Psoas muscle (tissue), 8 donors: ENCODE measurements at places on chromosomes 12 and 14.

DNA sequence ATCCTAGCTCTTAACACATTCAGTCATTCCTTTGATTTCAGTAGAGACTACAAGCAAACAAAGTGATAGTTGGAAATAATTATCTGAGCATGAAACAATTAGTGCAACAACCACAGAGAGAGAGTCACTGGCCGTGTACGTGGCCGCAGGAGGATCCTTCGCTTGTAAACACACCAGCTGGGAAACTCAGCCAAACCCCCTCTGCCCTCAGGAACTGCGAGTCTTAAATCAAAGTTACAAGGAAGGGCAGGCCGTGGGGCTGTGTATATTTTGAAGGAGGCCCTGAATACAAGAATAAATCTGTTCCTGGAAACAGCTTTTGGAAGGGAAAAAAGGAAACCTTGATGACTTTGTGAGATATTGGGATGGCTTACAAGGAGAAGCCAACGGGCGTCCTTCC lies 164.5 kb downstream of the ANO2 start:
- DNase-seq: no peak

GRCh38 chr12:116159175-116159574 lies 118.3 kb downstream of the MED13L start:
- DNase-seq: no peak

GRCh38 chr12:115349711-115350110 lies 665.7 kb upstream of the TBX3 start:
- DNase-seq: no peak

GRCh38 chr12:57222286-57223190 lies 5.9 kb downstream of the NXPH4 start:
- DNase-seq: no peak

- DNase-seq: no peak
Observed at GRCh38 chr14:38189930-38190726, 17.6 kb upstream of the SSTR1 start.

GRCh38 chr12:65294641-65295262 lies 16.3 kb downstream of the MSRB3 start:
- no peak for DNase-seq

- no peak for DNase-seq
Observed at GRCh38 chr14:58200480-58200841, 512 bp downstream of the ACTR10 start.

- DNase-seq: no peak
Observed at GRCh38 chr12:72264548-72265175, 7.5 kb upstream of the TRHDE start.

GRCh38 chr12:102960766-102961465 lies 3.4 kb downstream of the ASCL1 start:
- DNase-seq: no peak

DNA sequence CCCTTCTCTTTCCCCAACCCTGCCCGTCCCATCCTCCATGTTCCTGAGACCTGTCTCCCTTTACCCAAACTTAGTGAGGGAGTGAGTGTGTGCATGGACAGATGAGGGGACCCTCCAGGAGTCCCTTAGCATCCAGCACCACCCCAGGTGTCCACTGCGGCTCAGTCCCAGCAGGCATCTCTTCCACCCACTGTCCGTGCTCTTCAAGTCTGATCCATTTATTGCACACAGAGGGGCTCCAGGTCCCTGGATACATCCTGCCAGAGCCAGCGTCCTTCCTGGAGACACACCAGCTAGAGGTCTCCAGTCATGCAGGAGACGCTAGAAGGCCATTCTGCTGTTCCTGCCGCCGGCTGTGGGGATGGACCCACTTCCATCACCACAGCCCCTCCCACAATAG lies 239.2 kb downstream of the ADGRD1 start:
- no peak for DNase-seq

- DNase-seq: no peak
Observed at GRCh38 chr14:59347511-59347900, 117.7 kb downstream of the GPR135 start.

- no peak for DNase-seq
Observed at GRCh38 chr12:71295953-71296352, 138.2 kb upstream of the TSPAN8 start.

DNA sequence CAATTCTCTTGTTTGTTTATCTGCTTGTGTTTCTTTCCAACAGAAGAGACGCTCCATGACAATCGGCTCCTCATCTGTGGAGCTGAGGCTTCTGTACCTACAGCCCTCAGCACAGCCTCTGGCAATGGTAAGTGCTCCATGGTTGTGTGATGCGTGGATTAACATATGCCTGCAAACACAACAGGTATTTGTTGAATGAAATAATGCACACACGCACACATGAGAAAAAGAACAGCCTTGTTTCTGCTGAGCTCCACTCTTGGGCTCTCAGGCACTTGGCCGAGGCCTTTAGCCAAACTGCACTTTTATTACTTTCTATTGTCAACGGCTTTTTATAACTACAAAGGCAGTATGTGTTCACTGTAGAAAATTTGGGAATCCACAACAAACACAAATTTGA lies 120.4 kb upstream of the TMCC3 start:
- no peak for DNase-seq

DNA sequence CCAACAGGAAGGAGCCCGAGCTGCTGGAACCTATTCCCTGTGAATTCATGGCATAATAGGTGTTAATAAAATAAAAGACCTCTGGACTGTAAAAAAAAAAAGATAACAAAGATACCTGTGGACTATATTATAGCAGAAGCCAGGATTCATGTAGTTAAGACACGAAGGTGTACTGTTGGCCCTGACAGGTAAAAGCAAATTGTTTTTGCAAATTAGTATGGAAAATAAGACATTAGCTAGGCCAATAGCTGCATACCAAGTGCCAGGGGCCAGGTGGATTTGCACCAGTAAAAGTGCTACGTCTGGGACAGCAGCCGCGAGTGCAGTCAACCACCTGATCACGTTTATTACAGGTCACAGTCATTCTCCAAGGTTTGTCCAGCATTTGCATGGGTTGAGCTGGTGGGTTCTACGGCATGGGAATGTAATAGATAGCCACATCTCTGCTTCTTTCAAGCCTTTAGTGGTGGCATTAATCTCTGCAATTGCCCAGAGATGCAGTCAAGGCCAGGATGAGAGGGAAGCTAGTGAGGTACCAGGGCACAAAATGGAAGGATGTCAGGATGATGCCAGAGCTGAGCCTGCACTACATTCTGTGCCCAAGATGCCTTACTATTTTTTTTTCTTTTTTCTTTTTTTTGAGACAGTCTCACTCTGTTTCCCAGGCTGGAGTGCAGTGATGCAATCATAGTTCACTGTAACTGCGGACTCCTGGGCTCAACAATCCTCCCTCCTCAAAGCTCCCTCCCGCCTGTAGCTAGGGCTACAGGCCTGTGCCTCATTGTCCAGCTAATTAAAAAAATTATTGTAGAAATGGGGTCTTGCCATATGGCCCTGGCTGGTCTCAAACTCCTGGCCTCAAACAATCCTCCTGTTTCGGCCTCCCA lies 26.3 kb downstream of the TNFAIP2 start:
- no peak for DNase-seq

- DNase-seq: peak; percentile 79
Observed at GRCh38 chr14:94601884-94602391, 10.3 kb upstream of the SERPINA3 start.

- no peak for DNase-seq
Observed at GRCh38 chr14:82786483-82786880, 1252.8 kb upstream of the SEL1L start.

- DNase-seq: no peak
Observed at GRCh38 chr12:64678835-64679234, 68.5 kb downstream of the RASSF3 start.

GRCh38 chr12:77979597-77980250 lies 149.0 kb downstream of the NAV3 start:
- DNase-seq: no peak

- DNase-seq: no peak
Observed at GRCh38 chr12:91422127-91422526, 239.5 kb upstream of the DCN start.

DNA sequence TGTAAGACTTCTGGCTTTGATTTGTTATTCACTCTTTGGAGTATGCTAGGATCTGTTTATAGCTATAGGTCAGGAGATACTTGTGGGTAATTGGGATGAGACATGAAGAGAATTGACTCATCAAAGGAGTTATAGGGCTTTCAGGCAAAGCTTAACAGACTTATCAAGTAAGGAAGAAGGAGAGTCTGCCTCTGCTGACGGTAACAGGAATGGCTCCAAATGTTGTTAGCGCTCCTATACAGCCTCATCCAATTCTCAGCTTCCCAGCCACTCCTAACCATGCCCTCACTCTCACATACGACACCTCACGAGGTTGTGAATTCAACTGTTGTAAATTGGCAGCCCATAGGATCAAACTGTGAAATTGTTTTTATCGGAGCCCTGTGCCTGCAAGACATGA lies 140.5 kb downstream of the KCNA5 start:
- no peak for DNase-seq

DNA sequence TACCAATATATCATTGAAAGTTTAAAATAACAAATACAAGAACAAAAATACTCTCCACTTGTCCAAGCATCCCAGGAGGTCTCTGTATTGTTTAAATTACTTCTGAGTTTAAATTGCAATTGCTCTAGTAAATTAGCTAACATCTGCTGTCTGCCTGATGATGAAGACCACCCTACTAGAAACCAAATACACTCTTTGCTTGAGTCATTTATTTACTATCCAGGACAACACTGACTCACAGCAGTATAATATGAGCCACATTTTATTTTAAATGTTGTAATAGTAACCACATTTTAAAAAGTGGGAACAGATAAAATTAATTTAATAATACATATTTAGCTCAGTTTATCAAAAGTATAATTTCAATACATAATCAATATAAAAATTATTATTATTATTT lies 62.9 kb upstream of the EEA1 start:
- DNase-seq: no peak

- DNase-seq: no peak
Observed at GRCh38 chr12:50354908-50355307, 41.5 kb downstream of the FAM186A start.

GRCh38 chr12:115466076-115466475 lies 782.1 kb upstream of the TBX3 start:
- DNase-seq: no peak

GRCh38 chr12:111455448-111456320 lies 50.0 kb downstream of the SH2B3 start:
- DNase-seq: no peak
